ENCODE measurements at places on chromosomes 1 and 21.

DNA sequence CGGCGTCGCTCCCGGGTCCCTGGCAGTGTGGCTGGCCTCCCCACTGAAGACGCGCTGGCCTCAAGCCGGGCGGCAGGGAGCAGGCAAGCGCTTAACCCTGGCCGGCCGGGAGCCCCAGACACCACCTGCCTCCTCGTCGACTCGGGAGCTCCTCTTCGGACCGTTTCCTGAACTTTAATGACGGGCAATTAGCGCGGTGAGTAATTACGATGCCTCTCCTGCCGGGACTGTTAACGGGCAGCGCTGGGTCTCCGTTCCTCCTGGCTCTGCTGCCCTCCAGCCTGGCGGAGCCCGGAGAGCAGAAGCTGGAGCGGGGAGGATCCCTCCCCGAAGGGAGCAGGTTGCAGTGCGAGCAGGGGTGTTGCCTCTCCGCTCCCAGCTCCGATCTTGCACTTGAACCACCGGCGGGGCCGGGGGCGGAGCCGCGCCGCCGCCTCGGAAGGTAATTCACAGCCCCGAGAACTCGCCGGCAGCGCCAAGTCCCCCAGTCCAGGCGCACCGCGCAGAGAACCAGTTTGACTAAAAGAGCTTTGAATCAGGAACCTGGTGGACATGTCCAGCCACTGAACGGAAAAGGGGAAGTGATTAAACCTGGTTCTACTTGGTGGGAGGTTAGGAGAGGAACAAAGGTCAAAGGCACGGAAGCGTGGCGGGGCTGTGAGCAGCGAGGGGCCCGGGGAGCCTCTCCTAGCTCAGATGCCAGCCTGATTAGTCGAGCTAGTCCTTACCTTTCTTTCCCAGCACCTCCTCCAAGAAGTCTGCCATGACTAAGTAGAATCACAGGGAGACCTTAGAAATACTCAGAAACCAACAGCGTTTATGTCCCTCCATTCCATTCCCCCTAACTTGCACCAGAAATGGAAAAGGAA lies 18.3 kb upstream of the PLEKHA6 start:
- DNase-seq = peak; percentile 18

DNA sequence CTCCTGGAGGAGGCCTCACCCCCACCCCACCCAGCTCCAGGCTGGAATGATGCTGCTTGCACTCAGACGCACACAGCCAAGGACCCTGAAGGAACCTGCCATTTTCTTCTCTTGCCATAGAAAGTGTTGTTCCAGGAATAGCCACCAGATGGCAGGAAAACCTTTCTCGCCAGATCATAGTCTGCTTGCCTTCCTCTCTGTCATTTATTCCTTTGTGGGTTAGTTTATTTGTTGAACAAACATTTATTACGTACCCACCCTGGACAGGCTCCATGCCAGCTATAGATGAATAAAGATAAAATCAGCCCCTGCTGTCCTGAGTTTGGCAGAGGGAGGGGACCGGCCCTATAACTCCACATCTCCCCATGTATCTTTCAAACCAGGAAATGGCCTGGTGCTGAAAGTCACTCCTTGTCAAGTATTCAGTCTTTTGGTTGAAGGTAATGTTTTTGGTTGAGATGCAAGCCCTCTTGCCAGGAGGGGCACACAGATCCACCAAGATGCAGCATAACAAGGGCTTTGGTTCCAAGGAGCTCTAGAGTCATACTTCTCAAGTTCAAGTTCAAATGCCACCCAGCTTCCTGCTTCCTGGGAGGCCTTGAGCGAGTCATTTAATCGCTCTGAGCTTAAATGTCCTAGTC lies 7.0 kb upstream of the KCNC4 start:
- DNase-seq = no peak

- DNase-seq = no peak
Observed at GRCh38 chr1:87450615-87451209, 122.0 kb downstream of the LMO4 start.

DNA sequence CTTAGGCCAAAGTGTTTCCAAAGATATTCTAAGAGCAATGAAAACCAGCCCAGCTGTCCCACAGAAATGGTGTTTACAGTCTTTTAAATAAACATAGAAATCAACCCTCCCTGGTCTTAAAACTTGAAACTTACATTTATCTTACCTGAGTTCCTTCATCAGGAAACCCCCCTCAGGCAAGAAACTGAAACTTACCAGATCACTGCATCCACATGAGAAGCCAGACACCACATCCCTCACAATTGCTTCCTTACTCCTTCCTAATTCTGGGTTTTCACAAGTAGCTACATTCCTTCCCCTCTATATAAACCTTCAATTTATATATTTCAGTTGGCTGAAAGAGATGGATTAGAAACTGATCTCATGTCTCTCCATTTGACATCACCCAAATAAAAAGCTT lies 563.0 kb upstream of the CHRM3 start:
- DNase-seq = no peak

DNA sequence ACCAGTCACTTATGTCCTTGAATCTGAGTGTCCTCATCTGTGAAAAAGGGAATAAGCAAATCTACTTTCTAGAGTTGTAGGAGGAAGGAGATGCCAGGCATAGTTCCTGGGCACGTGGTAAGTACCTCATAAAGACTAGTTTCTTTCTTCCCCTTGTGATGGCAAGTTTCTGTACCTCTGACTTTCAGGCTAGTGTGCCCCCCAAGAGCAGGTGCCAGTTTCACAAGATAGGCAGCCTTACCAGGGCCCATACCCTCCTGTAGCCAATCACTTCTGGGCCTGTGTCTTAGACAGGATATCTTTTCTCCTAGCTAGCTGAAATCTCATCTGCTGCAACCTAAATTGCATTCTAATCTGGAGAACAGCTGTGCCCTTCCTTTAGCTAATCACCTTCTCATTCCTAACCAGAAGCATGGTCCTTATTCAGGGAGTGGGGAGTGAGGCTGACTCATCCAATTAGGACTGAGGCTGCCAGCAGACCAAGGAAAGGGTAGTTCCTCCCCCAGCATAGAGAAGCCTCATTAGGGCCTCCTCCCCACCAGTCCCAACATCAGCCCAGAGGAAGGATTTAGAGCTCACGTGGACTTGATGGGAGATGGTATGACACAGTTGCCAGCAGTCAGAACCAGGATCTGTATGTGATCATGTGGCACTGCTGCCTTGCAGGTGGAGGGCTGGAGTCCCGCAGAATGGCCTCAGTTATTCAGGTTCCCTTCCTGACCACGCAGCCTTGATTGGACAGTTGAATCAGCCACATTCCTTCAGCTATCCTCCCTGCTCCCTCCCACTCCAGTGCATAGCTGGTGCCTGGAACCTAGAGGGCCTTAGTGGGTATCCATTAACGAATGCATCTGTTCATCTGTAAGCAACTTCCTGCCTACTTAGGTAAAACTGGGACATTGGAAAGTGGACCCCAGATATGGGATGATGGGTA lies 7.9 kb downstream of the KLHDC8A start:
- no peak for DNase-seq

DNA sequence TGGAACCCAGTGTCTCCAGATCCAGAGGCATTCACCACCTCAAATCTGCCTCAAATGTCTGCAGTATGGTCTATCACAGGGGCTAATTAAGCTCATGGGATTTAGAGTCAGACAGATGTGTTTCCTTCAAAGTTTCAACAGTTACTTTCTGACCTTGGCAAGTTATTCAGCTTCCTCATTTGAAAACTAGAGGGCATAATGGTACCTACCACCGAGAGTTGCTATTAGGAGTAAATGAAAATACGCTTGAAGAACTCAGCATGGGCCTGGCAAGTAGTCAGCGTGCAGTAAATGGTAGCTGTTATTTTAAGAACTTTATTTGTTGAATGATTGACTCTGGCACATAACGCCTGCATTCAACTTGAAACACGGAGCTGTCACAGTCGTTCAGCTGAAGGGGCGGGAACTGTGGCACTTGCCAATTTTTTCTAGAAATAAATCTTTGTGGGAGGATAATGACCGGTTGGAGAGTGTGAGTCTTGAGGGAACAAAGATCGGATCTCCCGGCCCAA lies 1.2 kb upstream of the CAP1 start:
- DNase-seq = no peak

DNA sequence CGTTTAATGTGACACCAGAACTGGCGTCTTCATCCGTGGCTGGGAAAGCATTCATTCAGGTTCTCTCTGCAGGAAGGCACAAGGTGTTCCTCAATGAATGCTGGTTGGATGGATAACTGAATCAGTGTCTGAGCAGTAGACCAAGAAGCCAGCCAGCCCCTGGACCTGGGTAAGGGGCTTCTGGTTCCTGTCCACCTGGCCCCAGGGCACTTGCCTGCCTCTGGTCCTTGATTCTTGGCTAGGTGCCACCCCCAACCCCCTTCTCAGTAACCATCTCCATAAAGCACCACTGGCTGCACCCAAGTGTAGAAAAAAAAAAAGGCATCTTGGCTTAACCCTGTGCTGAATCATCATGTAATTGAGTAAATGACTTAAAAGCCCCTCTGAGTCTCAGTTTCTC lies 59.1 kb downstream of the KCND3 start:
- DNase-seq = no peak

DNA sequence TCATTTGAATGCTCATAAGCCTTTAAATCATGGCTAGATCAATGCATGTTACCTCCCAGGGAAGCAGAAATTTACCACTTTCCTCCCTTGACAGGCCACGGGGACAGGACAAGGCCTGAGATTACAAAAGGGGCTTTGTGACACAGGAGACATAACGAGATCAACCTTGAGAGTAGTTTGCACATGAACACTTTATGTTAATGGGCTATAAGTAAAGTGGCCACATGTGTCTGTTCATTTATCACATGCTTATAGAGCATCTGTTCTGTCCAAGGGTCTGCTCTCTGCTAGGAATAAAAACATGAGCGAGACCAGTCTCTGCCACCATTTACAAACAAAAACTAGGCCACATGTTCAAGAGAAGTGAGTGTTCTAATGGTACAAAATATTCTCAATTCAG lies 144.1 kb upstream of the C8B start:
- no peak for DNase-seq

DNA sequence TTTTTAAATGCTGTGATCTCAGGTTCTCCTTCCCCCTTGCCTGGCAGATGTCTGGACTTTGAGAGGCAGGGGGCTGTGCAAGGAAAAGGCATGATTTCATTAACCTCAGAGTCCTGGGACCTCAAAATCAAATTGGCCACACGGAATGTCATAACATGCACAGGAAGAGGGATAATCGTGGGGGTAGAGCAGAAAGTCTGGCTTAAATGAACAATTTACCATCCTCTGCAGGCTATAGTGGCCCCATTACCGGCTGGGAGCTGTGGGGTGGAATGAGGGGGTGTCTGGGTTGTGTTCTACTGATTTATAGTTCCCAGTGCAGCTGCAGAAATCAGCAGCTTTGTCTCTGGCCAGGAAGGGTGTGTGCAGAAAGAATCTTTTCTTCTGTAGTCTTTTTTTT lies 10.8 kb downstream of the OPRD1 start:
- no peak for DNase-seq

GRCh38 chr1:108089477-108089876 lies 110.7 kb downstream of the SLC25A24 start:
- DNase-seq = no peak

DNA sequence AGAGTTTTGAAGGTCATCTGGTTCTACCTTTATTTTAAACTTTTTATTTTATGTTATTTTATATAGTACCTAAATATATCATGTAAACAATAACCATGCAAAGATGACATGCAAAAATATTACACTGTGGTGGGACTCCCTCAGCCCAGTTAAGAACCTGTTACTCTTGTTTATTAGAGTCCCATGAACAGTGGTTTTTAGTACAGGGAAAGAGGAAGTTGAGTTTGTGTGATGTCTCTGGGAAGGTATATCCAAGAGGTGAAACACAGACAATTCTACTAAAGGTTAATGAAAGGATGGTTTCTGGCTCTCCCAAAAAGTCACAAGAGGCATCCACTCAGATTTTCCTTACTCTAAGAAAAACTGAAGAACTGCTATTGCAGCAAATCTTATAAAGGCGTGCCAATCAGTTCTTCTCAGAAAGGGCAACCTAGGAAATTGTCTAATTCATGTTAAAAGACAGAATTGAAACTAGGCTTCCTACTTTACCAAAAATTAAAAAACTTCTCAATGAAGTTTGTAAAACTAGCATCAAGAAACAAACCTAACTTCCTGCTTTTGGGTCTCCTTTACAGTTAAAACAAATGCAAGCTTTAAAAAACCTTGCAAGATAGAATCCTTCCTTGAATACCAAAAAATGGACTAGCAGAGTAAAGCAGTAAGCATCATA lies 19.9 kb downstream of the GFI1 start:
- DNase-seq = no peak

DNA sequence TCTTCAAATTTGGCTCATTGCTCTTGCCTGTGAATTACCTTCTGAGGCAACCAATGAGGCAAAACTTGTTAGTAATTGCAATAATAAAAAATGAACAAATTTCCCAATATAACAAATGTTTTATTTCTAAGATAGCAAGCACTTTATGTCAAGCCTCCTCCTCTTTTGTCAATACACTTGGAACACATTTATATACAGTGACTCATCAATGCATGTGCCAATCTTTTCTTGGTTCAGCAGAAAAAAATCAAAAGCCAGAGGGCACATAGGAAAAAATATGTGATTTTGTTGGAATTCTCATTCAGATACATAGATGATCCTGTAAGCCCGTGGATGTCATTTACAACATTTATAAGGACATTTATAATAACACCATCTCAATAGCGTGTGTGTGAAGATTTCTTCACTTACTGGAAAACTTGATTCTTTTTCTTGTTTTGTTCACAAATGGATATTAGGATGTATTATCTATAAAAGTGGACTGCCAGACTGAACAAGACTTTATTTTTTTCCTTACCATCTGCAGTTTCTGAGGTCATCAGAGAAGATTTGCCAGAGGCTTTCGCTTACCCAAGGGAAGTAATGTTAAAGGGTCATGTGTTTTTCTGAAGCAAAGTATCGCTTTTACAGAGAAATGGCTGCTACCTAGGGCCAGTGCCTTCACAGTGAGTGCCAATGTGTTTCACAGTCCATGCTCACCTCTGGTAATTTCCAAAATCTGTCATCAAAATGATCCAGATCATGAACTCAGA lies 645.7 kb upstream of the PTBP2 start:
- no peak for DNase-seq

DNA sequence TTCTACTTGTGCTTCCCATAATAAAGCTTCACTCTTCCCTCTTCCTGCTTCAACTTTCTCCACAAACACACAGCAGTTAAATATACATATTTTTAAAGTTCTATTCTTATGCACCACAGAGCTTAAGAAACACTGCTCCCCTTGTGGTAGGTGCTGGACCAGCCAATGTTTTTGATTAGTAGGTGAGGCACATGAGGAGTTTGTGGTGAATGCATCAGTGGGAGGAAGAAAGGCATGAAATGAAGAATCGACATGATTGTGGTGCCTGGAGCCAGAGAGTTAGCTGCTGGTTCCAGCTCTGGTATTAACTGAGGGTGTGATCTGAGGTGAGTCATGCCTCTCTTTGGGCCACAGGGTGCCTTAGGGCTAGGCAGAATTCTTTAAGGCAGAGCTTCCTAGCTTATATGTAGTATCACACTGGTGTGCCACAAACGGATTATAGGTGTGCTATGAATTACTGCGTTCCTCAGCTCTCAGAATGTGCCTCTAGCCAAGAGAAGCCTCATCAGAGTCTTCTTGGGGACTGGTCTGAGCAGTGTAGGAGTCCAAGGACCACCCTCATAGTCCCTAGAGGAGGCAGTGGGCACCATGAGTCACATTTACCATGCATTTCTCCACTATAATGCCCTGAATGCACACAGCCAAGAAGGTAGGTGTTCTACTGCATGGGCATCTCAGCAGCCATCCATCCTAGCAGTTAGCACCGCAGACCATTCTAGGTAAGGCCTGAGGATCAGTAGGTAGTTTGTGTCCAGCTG lies 97.4 kb upstream of the SGIP1 start:
- no peak for DNase-seq

Measured in stimulated activated CD8-positive, alpha-beta memory T cell treated with anti-CD3 and anti-CD28 coated beads, Interleukin-2, amount 100 ng/mL, for 1 hour (primary cell).